ENCODE measurements at places on chromosomes 1 and 21.

DNA sequence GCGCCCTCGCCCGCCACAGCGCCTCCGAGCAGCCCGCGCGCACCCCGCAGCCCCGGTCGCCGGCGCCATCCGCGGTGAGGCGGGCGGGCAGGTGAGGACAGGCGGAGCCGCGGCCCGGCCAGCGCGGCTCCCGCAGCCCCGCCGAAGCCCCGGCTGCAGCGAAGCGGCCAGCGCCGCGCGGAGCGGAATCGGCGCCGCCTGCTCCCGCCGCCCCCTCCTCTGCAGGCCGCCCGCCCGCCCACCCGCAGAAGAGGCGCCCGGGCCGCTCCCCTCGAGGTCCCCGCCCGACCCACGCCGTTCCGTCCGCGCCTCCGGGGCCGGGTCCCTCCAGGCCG, 1.3 kb downstream of the PRDM16 start:
- DNase-seq = no peak

DNA sequence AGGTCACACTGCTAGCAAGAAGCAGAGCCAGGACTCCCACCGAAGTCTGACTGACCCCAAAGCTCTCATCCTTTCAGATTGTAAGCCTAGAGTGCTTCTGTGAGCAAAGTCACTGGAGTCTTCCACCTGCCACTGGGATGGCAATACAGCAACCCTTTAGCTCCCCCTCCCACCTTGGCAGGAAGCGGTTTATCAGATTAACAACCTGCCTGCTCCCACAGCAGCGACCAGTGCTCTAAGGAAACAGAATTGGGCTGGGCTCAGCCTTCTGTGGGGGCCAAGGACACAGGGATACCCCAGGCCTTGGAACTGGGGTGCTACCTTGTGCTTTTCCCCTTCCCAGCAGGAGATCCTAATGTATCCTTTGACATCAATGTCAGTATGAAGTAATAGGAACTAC, 76.0 kb downstream of the GFI1 start:
- peak; percentile 47 for DNase-seq

GRCh38 chr21:42151148-42151947, 67.6 kb upstream of the ABCG1 start:
- no peak for DNase-seq

GRCh38 chr1:5751163-5751540, 241.1 kb downstream of the NPHP4 start:
- no peak for DNase-seq

DNA sequence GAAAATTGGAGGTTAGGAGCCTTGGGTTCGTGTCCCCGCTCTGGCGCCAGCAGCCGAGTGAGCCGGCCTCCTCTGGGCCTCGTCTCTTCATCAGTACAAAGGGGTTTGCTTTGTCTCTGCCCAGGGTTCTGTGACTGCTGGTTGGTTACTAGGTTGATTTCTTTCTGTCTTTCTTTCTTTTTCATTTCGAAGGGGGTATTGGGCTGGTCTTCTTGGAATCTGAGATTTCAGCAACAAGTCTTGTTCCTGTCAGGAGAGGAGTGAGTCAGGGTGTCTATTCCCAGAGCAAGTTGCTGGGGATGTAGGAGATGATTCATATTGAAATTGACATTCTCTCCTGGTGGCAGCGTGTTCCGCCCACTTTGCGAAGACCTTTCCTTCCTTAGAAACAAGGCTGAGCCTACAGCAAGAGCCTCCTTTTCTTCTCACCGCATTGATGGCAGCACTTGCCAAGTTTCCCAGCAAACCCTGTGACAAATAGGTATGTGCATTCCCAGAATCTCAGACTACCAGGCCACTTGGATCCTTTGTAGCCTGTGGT, 79.2 kb downstream of the MAN1C1 start:
- no peak for DNase-seq

- DNase-seq = no peak
Observed at GRCh38 chr1:57616921-57617320, 193.1 kb upstream of the DAB1 start.

DNA sequence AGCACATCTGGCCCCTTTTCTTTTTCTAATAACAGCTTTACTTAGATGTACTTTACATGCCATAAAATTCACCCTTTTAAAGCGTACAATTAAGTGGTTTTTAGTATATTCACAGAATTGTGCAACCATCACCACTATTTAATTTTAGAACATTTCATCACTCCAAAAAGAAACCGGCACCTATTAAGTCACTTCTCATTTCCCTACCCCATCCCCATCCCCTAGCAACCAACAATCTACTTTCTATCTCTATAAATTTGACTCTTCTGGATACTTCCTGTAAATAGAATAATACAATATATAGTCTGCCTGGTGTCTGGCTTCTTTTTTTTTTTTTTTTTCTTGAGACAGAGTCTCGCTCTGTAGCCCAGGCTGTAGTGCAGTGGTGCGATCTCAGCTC, 59.5 kb upstream of the ENAH start:
- peak; percentile 5 for DNase-seq

DNA sequence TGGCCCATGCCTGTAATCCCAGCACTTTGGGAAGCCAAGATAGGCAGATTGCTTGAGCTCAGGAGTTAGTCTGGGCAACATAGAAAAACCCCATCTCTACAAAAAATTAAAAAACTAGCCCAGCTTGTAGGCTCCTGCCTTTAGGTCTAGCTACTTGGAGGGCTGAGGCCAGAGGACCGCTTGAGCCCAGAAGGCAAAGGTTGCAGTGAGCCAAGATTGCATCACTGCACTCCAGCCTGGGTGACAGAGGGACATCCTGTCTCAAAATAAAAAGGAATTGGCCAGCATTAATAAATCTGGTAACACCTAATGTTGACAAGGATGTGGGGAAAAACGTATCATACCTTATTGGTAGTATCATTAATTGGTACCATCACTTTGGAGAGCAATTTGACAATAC, 396.2 kb downstream of the PLPP3 start:
- no peak for DNase-seq

GRCh38 chr21:21664871-21665270, 666.7 kb downstream of the NCAM2 start:
- DNase-seq = no peak

GRCh38 chr1:110347182-110347893, 8.2 kb downstream of the RBM15 start:
- DNase-seq = no peak

DNA sequence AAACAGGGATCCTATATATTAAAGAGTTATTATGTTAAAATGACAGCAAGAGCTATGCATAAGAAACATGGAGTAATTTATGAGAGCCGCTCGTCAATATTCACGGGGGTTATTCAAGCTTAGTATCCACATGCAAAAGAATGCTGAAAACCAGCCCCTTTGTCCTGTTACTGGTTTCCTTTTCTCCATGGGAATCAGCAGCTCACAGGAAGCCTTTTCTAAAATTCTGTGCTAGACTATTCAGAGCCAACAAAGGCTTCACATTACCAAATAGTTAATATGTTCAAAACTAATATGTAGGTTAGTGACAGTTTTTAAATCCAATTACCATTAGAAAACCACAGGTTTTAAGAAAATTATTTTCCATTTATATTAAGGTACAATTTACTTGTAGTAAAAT, 225.6 kb upstream of the MAP1LC3C start:
- no peak for DNase-seq

DNA sequence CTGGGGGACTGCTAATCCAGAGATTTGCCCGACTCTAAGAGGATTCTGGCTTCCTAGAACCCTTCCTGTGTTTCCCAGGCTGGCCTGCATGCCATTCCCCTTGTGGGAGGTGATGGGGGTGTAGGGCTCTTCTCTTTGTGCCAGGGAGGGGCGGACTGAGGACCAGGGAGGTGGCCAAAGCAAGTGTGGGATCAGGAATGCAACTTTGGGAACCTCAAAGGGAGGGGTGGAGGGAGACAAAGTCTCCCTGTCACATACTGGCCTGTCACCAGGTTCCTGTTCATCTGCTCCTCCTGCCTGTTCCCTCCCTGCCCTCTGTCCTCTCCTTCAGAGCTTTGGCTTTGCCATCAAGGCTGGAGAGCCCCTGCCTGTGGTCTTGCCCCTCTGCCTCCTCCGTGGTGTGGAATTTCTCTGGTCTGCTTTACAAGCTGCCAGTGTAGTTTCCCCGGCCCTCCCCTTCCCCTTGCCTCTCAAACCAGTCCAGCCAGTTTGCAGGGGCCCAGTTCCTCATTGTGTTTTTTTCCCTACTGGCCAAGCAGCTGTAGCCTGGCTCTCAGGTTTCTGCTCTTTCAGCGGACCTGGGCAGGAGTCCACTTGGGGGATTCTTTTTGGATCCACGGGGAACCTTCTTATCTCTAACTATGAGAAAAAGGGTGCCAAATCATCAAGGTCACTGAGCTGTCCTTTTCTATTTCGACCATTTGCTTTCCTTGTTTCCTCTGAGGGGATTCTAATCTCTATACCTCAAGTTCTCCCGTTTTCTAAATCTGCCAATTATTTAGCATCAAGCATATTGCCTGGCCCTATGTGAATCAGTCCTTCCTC, 1.8 kb downstream of the CGN start:
- DNase-seq = no peak

DNA sequence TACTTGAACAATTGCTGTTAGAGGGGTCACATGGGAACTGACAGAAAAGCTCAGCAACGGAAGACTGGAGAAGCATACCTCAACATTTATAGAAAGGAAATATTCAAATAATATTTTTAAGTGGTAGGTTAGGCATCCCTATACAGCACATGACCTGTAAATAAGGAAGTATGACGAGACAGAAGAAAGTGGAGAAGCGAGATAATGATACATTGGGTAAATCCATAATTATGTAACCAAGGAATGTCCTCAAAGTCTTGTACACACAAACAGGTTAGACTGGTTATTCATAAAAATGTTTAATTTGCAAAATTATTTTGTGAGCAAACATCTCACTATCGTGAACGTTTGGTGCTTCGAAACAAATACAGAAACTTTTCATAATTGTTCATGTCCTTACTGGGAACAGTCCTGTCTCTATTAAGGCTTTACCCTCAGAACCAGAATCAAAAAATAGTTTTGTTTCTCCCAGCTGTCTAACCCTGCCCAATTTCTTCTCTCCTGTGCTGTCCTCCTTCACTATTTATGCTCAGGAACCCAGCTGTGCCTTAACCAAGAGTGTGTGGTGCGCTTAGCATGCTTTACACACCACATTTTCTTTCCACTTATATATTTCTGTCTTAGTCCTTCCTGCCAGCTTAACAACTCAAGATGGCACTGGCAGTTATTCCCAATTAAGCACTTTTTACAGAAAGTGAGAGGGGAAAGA, 10.2 kb downstream of the KMO start:
- DNase-seq = no peak

GRCh38 chr21:45264146-45264911, 23.4 kb downstream of the POFUT2 start:
- DNase-seq = no peak

DNA sequence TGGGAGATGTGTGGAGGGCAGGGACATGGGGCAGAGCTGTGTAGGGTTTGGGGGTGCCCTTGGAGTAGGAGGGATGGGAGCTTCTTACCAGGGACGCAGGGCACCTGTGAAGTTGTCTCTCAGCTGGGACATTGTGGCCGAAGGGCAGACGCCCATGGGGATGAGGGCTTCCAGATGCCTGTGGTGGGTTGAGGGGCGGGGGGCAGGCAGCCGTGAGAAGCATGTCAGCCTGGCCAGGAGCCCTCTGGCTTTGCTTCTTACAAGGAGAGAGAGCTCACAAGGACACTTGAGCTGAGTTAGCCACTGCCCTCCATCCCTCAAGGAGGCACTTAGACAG, 8.5 kb downstream of the A3GALT2 start:
- no peak for DNase-seq

DNA sequence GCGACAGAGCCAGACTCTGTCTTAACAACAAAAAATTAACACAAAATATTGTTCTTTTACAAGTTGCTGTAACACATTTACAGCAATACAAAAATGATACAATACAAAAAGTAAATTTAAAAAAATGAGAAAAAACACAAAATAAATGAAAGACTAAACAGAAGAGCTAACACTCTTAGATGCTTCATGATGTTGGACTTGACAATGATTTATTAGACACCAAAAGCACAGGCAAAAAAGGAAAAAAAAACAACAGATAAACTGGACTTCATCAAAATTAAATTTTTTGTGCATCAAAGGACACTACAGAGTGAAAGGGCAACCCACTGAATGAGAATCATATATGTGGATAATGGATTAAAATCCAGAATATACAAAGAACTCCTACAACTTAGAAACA, 16.4 kb downstream of the GATAD2B start:
- no peak for DNase-seq

- no peak for DNase-seq
Observed at GRCh38 chr1:235679644-235680043, 30.1 kb upstream of the GNG4 start.

DNA sequence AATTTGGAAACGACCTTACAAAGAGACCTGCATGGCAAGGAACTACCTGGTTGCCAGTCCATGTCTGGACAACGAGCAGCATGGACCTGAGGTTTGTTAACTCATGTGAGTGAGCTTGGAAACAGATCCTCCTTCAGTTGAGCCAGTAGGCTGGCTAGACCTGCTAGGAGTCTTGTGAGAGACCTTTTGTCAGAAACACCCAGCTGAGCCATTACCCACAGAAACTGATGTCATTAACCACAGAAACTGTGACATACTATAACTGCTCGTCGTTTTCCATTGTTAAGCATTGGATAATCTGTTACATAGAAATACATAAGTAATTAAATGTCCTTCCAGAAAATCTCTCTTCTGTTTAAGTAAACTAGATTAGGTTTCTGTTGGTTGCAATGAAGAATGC, 211.1 kb upstream of the C21orf91 start:
- DNase-seq = no peak

DNA sequence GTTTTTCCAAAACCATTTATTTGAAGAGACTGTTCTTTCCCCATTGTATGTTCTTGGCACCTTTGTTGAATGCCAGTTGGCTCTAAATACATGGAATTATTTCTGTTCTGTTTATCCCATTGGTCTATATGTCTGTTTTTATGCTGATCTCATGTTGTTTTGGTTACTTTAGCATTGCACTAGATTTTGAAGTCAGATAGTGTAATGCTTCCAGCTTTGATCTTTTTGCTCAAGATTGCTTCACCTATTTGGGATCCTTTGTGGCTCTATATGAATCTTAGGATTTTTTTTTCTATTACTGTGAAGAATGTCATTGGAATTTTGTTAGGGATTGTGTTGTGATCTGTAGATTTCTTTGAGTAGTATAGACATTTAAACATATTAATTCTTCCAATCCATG, 139.2 kb upstream of the GPR52 start:
- DNase-seq = no peak

GRCh38 chr1:26287033-26287711, 7.3 kb downstream of the SH3BGRL3 start:
- DNase-seq = peak; percentile 80

DNA sequence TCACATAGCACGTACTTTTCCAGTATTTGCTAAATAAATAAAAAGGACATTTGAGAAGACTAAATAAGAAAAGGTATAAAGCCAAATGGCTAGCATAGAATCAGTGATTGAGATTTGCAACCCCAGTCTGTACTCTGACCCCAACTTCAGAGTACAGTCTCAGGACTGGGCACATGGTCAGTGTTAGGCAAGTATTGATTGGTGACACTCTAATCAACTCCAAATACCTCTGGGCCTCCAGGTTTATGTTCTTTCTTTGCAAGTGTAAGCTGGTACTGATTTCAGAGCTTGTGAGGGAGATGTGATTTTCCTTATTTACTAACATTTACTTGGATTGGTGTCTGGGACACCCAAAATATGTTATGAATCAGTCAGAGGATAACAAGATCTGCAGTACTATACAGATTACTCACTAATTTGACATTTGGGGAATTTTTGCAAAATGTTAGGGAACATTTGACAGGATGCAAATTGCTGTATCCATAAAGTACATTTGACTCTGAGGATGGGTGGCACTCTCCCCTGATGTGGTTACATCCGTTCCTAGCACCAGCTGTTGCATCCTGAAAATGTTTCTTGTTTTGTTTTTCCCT, 34.2 kb downstream of the LMO4 start:
- no peak for DNase-seq

All from CD4-positive, alpha-beta T cell treated with Interleukin-12 subunit alpha and Interleukin-12 subunit beta, for 1 hour (primary cell).